ENCODE measurements at places on chromosomes 16 and 17.

DNA sequence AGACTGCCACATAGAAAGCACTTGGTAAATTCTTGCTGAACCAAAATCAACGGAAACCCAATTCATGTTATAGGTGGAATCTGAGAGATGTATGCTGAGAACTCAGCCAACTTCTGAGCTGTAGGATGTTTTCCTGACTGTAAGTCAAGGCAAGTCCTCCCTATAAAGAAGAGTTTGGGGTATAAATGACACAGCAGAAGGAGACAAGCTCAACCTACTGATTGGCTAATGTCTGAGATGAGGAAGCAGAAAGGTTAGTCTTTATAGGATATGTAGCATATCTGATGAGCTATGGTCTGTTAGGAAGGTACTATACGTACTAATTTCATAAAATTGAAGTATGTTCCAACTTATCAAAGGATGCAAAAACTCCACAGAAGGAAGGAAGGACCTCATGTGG, 99.5 kb downstream of the XYLT1 start:
- no peak for DNase-seq

DNA sequence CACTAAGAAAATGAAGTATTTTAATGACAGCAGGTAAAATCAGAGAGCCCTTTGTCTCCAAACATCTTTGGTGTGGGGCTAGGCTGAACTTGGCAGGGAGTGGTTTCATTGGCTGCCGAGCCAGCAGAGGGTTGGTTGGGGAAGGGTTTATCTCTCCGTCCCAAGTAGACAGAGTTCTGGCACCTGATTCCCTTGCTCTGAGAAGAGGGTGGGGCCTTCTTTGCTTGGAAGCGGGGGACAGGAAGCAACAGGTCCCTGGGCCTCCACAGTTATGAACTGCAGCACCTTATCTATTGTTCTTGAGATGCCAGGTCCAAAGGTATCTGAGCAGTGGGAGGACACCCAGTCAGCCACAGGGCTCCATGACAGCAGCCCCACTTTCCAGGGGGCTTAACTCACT, 12.3 kb upstream of the CDH1 start:
- DNase-seq, result no peak

DNA sequence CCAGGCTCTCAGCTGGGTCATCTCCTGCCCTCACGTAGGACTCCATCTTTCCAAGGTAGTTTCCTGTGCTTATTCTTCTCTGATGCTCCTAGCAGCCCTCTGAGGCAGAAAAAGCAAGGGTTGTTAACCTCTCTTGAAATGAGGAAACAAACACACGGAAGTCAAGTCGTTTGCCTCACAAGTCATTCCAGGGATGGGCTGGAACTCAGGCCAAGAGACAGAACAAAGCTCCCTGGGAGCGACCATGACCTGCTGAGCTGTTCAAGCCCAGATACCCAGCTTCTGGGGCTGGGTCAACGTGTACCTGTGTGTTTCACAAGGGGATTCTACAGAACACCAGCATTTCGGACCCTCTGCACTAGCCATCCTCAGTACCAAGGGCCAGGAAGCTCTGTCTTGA, 28.1 kb downstream of the SRL start:
- DNase-seq, result no peak

GRCh38 chr17:17107891-17108431, 65.7 kb downstream of the MPRIP start:
- DNase-seq, result no peak

DNA sequence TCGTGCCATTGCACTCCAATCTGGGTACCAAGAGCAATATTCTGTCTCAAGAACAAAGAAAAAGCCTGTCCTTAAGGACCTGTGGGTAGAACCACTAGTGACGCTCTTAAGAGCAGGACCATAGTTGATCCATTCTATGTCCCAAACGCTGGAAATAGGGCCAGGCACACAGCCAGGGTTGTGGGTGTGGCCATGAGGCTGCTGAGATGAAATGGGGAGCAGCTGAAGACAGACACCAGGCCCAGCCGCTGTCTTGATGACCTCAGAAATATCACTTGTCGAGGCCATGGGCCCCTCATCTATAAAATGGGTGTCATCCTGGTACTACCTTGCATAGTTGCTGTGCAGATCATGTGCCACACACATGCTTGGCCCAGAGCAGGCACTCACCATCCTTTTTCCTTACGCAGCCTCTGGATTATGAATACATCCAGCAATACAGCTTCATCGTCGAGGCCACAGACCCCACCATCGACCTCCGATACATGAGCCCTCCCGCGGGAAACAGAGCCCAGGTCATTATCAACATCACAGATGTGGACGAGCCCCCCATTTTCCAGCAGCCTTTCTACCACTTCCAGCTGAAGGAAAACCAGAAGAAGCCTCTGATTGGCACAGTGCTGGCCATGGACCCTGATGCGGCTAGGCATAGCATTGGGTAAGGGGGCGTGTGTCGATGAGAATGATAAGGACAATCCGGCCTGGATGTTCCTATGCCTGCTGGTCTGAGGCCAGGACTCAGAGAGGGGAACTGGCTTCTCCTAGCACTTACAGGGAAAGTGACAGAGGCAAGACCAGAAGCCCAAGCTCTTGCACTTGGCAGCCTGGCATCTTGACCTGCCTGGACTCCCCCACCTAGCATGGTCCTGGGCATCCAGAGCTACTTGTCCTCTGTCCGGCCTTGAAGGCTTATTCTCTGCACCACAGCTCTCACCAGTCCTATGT, 25.5 kb downstream of the CDH5 start:
- DNase-seq, result no peak

DNA sequence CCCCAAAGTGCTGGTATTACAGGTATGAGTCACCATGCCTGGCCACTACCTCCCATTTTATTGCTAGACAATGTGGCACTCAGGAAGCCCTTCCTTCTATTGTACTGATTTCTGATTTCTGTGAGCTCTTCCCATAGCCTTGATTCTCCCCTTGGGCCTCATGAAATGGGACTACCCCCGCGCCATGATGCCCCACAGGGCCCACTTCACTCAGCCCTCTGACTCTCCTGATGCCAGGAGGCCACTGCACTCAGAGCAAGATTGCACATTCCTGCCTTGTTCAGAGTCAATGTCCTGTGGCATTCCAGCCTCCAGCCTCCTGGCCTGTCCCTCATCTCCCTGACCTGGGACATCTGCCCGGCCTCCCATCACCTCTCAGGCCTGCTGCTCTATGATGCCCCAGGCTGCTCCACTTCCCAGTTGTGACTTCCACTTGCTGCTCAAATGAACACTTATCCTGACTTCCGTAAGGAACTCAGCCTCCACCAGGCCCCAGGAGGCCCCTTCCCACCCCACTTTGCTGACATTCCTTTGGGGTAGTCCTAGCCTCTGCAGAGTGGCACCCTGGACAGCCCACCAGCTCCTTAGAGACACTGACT, 66.6 kb upstream of the KSR1 start:
- DNase-seq, result no peak

DNA sequence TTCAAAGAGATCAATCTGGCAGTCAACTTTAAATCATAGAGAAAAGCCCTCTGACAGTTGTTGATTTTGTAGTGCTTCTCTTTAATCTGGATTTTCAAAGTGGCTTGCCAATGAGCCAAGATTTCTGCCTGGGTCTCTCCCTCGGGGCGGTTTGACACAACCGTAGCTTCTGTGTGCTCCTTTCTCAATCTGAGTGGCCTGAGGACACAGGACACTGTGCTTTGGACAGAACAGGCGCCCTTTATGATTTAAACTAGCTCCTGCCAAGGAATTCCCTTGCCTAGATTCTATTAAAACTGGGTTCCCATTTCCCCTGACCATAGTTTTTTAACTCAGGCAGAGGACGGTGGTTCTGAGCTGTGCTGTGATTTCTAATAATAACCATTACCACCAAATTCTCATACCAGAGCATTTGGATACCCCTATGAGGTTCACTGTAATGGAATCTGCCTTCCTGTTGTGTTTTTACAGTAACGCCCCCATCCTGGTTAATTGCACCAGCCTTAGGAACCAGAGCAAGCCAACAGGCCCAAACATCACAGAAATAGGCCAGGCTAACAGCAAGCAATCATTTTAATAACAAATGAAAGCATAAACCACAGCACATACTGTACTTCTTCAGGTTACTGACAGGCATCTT, 4.0 kb downstream of the ZFHX3 start:
- no peak for DNase-seq

DNA sequence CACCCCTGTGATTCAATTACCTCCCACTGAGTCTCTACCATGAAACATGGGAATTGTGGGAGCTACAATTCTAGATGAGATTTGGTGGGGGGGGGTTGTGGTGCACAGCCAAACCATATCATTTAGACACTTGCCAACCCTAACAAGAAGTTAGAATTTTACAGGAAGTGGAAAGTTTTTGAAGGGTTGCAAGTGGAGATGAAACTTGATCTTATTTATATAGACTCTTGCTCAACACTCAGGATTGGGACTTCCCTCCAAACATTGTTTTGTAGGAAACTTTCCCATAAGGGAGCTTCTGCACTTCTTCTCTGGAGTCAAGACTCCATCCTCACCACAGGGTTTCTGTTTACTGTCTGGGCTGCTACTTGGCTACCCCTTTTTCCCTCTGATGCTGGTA, 266.7 kb upstream of the CDH11 start:
- no peak for DNase-seq

GRCh38 chr17:64158831-64159590, 29.1 kb upstream of the ERN1 start:
- DNase-seq, result no peak

DNA sequence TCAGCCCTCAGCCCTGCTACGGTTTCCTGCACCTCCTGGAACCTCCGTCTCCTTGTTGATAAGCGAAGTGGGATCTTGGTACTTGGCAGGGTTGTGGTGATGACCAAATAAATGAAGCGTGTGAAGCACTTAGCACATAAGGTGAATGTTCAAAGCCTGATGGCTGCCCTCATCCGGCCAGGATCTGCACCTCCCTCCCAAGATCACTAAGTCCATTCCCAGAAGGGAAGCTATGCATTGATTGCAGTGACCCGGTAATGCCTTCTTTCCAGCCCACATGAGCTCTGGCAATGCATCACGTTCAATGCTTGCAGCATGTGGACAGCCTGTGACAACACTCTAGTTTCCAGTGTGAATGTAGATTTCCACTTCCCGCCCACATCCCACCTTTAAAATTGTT, 24.9 kb upstream of the RHOT1 start:
- no peak for DNase-seq

- DNase-seq, result peak; percentile 38
Measured at GRCh38 chr16:89922477-89922883, 662 bp upstream of the TUBB3 start.

- no peak for DNase-seq
Measured at GRCh38 chr17:17355426-17355825, 52.3 kb downstream of the NT5M start.

DNA sequence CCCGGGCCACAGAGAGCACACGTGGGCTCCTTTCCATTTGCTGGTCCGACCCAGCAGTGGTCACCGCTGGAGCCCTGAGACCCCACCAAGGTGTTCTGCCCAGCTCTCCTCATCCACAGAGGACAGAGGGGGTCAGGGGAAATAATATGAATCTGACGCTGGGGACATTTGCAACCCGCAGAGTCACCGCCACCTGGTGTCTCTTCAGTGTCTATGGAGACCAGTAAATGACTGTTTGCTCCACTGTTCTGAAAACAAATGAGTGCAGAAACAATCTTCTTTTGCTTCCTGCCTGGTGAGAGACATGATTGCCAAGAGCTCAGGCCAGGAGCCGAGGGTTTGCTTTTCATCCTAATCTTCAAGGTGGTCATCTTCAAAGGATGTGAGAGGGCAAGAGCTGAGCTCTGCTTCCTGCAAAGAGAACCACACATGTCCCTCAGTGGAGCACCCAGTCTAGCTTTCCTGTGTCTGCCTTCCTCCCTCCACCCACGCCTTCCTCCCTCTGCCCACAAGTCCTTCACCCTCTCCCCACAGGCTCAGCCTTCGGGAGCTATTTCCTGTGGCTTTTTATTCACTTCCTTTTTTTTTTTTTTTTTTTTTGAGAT, 14.7 kb upstream of the KLHDC4 start:
- peak; percentile 72 for DNase-seq

DNA sequence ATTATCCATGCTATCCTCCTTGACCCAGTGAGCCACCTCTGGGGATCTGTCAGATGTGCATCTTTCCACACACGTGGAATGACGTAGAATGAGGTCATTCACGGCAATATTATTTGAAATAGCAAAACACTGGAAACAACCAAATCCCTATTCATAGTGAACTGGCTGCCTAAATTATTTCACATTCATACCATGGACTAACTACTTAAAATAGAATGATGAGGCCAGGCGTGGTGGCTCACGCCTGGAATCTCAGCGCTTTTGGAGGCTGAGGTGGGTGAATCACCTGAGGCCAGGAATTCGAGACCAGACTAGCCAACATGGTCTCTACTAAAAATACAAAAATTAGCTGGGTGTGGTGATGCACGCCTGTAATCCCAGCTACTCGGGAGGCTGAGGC, 75.5 kb downstream of the RAP1GAP2 start:
- DNase-seq, result no peak

DNA sequence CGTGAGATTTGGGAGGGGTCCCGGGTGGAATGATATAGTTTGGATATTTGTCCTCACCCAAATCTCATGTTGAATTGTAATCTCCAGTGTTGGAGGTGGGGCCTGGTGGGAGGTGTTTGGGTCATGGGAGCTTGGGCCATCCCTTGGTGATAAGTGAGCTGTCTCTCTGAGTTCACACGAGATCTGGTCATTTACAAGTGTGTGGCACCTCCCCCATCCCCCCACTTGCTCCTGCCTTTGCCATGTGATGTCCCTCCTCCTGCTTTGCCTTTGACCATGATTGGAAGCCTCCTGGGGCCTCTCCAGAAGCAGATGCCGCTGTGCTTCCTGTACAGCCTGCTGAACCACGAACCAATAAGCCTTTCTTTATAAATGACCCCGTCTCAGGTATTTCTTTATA, 21.3 kb upstream of the BAIAP2 start:
- no peak for DNase-seq

- DNase-seq, result no peak
Measured at GRCh38 chr17:79987187-79987934, 48.3 kb downstream of the TBC1D16 start.

DNA sequence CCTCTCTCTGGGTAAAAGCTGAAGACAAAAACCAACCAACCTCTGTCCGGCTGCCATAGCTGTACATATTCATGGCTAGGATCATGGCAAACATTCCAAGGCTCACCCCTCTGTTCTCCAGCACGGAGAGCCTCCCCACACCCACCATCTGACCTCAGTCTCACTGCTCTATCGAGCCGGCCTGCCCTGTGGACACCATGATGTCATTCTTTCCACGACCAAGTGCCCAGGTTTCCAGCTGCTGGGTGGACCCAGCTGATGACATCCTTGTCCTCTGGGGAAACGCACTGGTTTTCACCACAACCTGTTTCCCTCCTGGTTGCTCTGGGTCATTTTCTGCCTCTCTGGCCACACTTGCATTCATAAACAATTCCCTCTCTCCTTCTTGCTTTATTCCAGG, 67.7 kb downstream of the NDEL1 start:
- no peak for DNase-seq
